ENCODE measurements at places on chromosomes 1 and 21.

DNA sequence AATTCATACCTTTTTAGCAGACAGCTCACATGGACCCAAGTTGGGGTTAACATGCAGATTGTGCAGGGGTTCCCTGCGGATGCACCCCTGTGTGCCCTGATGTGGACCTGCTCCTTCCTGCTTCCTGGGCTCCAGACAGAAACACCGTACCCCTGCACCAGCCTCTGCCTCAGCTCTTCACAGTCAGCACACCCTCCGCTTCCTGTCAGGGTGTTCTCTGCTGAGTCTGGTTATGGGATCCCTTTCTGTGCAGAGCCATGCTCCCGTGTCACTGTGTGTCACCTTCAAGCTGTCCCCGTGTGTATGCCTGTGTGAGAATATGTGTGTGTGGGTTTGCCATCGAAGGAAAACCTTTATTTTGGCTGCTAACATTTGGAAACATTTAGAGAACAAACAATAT is 48.7 kb upstream of the KCNJ15 start:
- H3K27me3 ChIP-seq, result no peaks in the 10 kb centered on the region
- no peak overlapping the region for H3K27ac ChIP-seq
- no peak for DNase-seq
- no peak overlapping the region for H3K4me3 ChIP-seq

DNA sequence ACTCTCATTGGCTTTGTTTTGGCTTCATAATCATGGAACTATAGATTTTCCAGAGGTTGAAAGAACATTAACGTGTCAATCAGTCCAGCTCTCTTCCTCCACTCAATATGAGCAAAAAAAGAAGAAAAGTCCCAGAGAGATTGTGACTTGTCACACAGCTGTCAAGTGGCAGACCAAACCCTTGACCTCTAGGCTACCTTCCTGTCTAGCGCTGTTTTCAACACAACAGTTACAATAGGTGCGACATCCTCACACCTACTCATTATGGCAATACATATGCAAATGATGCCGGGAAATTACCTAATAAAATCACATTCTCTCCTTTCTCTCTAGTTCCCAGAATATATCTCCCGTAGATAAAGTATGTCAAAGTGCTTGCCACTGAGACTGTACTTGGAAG is 1.1 kb downstream of the WARS2 start:
- no peak for DNase-seq
- H3K4me1 ChIP-seq, result no peaks in the 10 kb centered on the region
- H3K27me3 ChIP-seq, result no peaks in the 10 kb centered on the region
- H3K27ac ChIP-seq, result no peak overlapping the region
- H3K36me3 ChIP-seq, result no peaks in the 10 kb centered on the region
- H3K4me3 ChIP-seq, result peak overlapping the region; percentile 62

GRCh38 chr1:61337037-61337436 is 254.7 kb downstream of the NFIA start:
- no peak overlapping the region for H3K4me3 ChIP-seq
- no peak overlapping the region for H3K27ac ChIP-seq
- H3K4me1 ChIP-seq, result peaks cover 11% of the 10 kb centered on the region
- H3K27me3 ChIP-seq, result no peaks in the 10 kb centered on the region
- H3K36me3 ChIP-seq, result no peaks in the 10 kb centered on the region

DNA sequence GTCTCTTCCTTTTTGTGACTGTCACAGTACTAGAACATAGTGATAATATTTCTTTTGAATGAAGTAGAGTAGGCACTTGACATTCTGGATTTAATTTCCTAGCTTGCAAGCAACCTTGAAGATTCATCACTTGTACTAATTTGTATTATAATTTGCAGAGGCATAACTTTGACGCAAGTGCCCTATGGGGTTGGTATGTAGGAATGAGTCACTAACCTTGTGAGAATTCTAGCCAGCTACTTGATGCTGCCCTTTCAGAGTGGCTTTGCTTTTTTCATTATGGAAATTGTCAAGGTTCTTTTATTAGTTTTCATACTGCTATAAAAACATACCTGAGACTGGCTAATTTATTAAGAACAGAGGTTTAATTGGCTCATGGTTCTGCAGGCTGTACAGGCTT is 13.7 kb upstream of the DPH5 start:
- peaks cover 25% of the 10 kb centered on the region for H3K36me3 ChIP-seq
- no peak overlapping the region for H3K27ac ChIP-seq
- no peaks in the 10 kb centered on the region for H3K27me3 ChIP-seq
- no peak for DNase-seq
- H3K4me3 ChIP-seq, result no peak overlapping the region
- no peaks in the 10 kb centered on the region for H3K4me1 ChIP-seq

DNA sequence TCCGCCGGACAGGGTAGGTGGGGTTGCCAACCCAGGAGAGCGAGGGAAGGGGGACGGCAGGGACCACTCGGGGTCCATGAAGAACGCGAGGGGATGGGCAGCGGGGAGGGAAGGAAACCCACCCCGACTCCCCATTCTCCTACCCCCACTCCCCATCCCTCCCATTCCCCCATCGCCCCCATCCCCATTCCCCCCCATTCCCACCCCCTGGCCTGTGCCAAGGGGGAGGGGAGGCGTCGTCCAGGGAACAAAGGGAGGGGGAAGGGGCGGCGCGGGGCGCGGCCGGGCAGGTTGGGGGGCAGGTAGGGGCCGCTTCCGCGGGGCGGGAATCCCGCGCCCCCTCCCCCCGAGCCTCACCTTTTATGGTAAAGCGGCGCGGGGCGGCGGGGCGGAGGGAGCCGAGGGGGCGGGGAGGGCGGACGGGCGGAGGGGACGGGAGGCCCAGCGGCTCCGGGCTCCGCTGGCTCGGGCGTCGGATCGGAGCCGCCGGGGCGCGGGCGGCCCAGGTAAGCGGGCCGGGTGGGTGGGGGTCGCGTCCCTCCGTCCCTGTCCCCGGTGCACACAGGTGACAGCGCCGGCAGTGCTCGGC is at the start of gene FBLIM1:
FBLIM1 (plus strand) TSS at position 453 of the 589 bp plus-strand sequence. CDS start 6,189 bp downstream, outside the sequence.
- H3K4me1 ChIP-seq, result peaks cover 37% of the 10 kb centered on the region
- H3K4me3 ChIP-seq, result peak within 1 kb of the TSS; percentile 73
- peak within 1 kb of the TSS; percentile 68 for H3K27ac ChIP-seq
- no peaks in the 10 kb centered on the region for H3K36me3 ChIP-seq

GRCh38 chr1:1564268-1564667 is 10.4 kb downstream of the SSU72 start:
- H3K27me3 ChIP-seq, result no peaks in the 10 kb centered on the region
- no peak for DNase-seq
- H3K4me3 ChIP-seq, result no peak overlapping the region
- no peaks in the 10 kb centered on the region for H3K4me1 ChIP-seq
- peaks cover 27% of the 10 kb centered on the region for H3K36me3 ChIP-seq
- H3K27ac ChIP-seq, result no peak overlapping the region

- no peak overlapping the region for H3K27ac ChIP-seq
- H3K36me3 ChIP-seq, result peaks cover 2% of the 10 kb centered on the region
- no peak for DNase-seq
- H3K4me3 ChIP-seq, result no peak overlapping the region
- H3K4me1 ChIP-seq, result no peaks in the 10 kb centered on the region
These were observed 25.6 kb downstream of the POFUT2 start for GRCh38 chr21:45262041-45262581.

DNA sequence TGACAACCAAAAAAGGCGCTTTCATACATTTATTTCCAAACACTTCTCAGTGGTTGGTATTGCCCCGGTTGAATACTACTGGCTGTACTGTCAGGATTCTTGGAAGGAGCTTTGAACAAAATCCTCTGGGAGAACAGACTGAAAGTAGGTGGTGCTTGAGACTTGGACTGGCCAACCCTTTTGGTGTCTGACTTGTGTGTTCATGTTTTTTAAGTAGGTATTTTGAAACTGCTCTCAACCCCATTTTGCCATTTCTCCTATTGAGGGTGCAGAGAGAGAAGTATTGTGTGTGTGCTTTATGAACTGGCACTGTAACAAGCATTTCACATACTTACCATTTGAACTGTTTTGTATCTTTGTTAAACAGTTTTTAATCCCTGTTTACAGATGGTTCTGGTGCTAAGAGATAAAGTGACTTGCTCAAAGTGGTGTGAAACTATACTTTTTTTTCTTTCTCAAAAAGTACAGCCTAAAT is 21.2 kb downstream of the ARID1A start:
- no peaks in the 10 kb centered on the region for H3K27me3 ChIP-seq
- no peak overlapping the region for H3K4me3 ChIP-seq
- no peaks in the 10 kb centered on the region for H3K4me1 ChIP-seq
- H3K27ac ChIP-seq, result no peak overlapping the region
- H3K36me3 ChIP-seq, result no peaks in the 10 kb centered on the region

- no peak overlapping the region for H3K27ac ChIP-seq
- no peaks in the 10 kb centered on the region for H3K36me3 ChIP-seq
- no peaks in the 10 kb centered on the region for H3K27me3 ChIP-seq
- no peak overlapping the region for H3K4me3 ChIP-seq
- no peaks in the 10 kb centered on the region for H3K4me1 ChIP-seq
- DNase-seq, result no peak
These were observed 12.4 kb upstream of the GBP3 start for GRCh38 chr1:89035080-89035479.

DNA sequence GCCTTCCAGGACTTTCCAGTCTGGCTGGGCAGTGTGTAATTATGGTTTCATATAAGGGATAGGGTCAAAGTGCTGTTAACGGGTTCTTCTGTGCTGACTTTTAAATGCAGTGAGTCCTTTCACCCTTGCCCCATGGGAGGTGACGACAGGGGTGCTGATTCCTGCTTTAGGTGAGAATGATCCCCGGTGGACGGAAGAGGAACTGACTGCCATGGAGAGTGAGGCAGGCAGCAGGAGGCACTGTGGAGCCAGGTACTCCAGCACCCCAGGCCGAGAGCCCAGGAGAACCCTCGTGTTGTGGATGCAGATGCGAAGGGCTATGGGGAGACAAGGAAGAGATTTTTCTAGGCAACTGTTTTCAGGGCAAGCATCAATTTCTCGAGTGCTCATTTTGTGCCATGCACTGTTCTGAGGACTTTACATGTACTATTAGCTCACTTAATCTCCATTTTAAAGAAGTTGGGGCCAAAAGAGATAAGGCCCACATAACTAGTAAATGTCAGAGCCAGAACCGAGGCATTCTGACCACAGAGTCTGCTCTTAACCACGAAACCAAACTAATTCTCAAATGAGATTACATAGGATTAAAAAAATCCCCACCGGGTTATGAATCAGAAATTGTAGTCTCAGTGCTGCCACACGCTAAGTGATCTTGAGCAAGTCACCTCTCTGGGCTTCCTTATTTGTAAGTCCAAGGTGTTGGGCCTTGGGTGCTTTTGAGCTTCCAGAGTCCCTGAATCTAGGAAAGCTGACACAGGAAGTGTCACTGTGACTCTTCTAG is 28.2 kb downstream of the STPG1 start:
- no peaks in the 10 kb centered on the region for H3K27me3 ChIP-seq
- H3K4me3 ChIP-seq, result no peak overlapping the region
- peak; percentile 47 for DNase-seq
- H3K36me3 ChIP-seq, result no peaks in the 10 kb centered on the region

DNA sequence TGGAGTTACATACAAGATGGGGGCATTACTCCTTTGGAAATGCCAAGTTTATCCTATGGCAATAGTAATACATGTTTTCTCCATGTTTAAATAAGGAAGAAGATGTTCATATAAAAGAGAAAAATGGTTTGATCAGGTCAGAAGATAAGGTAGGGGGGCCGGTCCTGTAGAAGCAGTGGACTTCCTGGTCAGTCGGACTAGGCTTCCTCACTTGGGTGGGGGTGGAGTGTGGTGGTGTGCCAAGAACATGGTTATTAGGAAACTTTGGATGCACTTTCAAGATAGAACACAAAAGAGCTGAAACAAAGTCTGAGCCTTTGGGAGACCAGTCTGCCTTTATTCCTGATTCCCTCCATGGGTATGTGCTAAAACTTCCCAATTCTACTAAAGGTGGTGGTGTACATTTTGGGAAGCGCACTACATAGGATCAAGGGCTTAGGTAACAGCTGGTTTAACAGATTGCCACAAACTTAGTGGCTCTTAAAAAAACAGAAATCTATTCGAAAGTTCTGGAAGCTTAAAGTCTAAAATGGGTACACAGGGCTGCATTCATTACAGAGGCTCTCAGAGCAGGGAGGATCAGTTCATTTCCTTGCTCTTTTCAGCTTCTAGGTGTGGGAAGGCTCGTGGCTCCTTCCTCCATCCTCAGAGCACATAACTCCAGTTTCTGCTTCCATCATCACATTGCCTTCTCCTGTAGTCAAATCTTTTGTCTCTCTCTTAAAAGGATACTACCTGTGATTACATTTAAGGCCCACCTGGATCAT is 64.6 kb downstream of the KDM1A start:
- no peak for DNase-seq
- no peak overlapping the region for H3K4me3 ChIP-seq
- H3K4me1 ChIP-seq, result no peaks in the 10 kb centered on the region
- H3K36me3 ChIP-seq, result peaks cover 27% of the 10 kb centered on the region
- no peaks in the 10 kb centered on the region for H3K27me3 ChIP-seq
- H3K27ac ChIP-seq, result no peak overlapping the region

GRCh38 chr1:217673387-217673786 is 42.2 kb downstream of the SPATA17 start:
- no peaks in the 10 kb centered on the region for H3K27me3 ChIP-seq
- H3K4me1 ChIP-seq, result peaks cover 2% of the 10 kb centered on the region
- no peak overlapping the region for H3K27ac ChIP-seq
- H3K36me3 ChIP-seq, result no peaks in the 10 kb centered on the region
- no peak overlapping the region for H3K4me3 ChIP-seq
- DNase-seq, result no peak

- peaks cover 10% of the 10 kb centered on the region for H3K4me1 ChIP-seq
- peak overlapping the region; percentile 77 for H3K27ac ChIP-seq
- no peaks in the 10 kb centered on the region for H3K27me3 ChIP-seq
- no peaks in the 10 kb centered on the region for H3K36me3 ChIP-seq
- H3K4me3 ChIP-seq, result peak overlapping the region; percentile 55
These were observed 2.2 kb upstream of the ZBTB7B start for GRCh38 chr1:155000411-155000725.
